NCI-H2171 (cell line): ENCODE measurements at places on chromosomes 2 and 18.
A peak's percentile ranks its signal among the peaks of the same experiment; 100 is the strongest.

DNA sequence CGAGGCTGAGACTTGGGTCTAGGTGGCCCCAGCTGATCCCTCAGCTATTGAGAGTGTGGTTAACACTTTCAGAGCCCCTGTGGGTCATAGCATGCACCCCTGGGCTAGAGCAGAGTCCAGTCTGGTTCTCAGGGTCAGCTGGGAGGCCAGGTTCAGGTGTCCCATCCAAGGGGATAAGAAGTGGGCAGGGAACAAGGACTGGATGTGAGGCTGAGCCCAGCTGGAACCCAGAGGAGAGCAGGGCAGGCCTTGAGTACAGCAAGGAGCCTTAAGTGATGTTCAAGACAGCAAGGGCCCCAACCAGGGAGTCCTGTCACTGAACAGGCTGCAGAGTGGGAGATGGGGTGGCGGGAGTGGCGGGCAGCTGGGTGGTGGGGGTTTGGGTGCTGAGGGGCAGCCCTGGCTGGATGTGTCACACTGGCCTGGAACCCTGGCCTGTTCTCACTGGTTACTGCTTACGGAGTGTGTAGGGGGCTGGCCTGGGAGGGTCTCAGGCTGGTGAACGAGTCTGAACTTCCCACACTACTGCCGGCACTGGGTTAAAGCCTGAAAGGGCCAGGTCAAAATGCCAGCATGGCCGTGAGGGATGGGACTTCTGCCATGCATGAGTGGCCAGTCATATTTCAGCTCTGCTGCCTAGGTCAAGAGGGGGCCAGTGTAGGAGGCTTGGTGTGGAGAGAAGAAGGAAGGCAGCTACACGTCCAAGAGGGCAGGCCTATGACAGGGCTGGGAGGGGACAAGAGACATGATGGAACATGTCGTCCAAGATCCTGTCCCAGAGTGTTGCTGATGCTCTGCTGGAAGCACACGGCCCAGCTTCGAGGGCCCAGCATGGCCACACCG lies 13.6 kb downstream of the TMEM185B start:
- DNase-seq, result no peak

- DNase-seq, result peak; percentile 78
Observed at GRCh38 chr2:62340994-62341484, 145.1 kb downstream of the B3GNT2 start.

GRCh38 chr2:140344838-140345237 lies 1564.6 kb upstream of the NXPH2 start:
- DNase-seq, result no peak

DNA sequence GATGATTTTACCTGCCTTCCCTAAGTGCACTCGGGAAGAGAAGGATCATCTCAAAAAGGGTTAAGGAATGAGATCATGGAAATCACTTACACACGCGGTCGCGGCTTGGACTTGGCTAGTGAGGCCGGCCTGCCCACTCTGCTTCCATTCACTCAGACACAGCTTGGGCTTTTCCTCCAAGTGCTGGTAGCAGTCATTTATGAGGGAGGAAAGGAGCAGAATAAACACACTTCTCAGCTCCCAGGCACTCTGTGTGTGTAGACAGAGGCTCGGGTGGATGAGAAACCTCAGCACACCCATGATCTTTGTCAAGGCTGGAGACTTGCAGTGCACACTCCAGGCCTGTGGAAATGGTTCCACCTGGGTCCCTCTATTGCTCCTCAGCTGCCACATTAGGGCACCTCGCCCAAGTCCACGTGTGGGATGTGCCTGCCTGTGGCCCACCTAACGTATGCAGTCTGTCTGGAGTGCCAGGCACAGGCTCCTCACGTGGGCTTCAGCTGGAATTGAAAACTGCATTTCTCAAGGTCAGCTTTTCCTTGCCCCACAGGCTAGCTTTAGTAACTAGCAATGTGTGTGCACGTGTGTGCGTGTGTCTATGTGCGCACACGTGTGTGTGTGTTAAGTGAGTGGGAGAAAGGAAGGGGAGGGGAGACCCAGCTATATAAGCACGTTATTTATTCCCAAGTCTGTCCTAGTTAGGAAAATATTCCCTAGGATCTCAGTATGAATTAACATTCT lies 288.4 kb downstream of the SOX11 start:
- no peak for DNase-seq

- no peak for DNase-seq
Observed at GRCh38 chr2:127022817-127023216, 84.1 kb downstream of the BIN1 start.

DNA sequence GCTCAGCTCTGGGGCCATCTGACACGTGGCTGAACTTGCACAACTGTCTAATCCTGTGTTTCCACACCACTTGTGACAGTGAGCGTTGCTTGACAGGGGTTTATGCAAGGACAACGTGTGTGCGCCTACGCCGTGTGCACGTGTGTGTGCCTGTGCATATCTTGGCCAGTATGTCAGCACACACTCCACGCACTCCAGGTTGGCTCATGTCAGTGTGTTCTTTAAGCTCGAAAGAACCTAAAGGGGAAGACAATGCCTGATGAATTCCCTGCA lies 85.6 kb upstream of the SALL3 start:
- no peak for DNase-seq

GRCh38 chr2:28411956-28412609 lies 19.4 kb downstream of the FOSL2 start:
- DNase-seq, result no peak

DNA sequence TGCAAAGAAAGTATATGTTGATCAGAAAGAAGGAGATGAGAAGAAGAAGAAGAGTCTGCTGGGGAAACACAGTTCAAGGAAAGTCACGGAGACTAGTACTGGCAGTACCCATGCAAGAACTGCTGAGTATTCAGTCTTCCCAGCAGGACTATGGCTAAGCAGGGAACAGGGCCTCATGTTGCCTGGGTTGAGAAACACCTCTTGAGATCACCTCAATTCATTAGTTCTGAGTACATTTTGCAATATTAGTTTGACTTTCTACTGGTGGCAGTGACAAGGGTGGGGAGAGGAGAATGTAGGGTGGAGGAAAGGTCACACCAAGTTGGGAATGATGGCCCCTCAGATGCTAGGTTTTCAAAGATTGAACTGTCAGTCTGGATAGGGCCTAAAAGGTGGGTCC lies 50.5 kb downstream of the MRPL33 start:
- DNase-seq, result no peak

GRCh38 chr2:119109866-119110265 lies 48.7 kb downstream of the C1QL2 start:
- DNase-seq, result no peak

DNA sequence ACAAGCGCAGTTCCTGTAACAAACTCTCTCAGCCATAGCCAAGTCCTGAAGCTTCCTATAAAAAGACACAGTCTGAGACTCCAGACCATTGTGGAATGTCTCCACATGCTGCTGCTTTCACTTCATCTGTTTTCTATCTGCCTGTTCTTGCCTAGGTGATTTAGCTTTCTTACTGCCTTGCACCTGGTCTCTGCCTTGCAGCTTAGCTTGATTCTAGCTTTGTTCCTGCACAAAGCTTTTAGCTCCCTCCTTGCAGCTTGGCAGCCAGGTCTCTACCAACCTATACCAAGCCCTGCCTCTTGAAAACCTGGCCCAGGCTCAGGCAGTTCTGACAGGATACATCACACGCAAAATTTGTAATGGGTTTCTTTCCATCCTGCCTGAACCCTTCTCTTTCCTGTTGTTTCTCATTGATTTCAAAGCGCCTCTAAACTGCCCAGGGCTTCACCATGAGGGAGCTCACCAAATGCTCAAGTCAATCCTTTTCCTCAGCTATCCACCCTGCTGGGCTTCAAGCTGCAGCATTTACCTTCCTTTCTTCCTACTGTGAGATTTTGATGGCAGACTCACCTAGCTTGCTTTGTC lies 941.3 kb upstream of the NXPH2 start:
- no peak for DNase-seq

GRCh38 chr2:98158305-98158704 lies 71.3 kb downstream of the VWA3B start:
- DNase-seq, result no peak

GRCh38 chr2:239801404-239802184 lies 223.5 kb downstream of the NDUFA10 start:
- DNase-seq, result no peak

DNA sequence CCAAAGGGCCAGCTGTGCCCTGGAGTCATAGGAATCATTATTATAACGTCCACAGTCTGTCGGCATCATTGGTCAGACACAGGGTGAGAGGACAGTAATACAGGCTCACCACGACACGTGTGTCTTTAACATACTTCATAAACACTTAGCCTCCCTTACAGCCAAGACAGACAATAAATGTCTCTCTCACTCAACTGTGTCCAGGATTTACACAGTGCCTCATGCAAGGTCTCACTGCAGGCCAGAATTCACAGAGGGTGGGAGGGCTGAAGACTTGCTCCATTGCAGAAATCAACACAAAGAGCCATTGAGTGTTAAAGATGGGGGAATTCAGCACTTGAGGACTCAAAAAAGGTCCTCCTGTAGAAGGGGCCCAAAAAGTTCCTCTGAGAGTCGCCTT lies 210.5 kb downstream of the BCL2 start:
- DNase-seq, result no peak
